Endothelial cell of umbilical vein (primary cell): ENCODE measurements at places on chromosomes 3 and 15. TPM values are rescaled to one million over a fixed set of nuclear protein-coding genes. Genes with fewer than 3 reads are reported as not detected.

GRCh38 chr3:23146163-23146562 is 57.0 kb upstream of the UBE2E2 start:
- no peak for DNase-seq

DNA sequence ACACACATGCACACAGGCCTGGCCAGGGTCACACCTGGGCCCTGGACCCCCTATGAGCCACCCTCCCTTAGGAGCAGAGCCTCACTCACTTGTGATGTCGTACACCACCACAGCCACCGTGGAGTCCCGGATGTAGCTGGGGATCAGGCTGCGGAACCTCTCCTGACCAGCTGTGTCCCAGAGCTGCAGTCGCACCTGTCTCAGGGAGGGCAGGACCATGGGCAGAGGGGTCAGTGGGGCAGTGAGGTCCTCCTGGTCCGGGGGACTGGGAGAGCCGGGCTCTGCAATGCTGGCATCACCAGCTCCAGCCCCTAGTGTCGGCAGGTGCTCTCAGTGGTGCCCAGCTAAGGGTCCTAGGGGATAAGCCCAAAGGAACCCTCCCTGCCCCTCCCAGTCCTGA is 35.6 kb downstream of the SRPRB start:
- DNase-seq = no peak

DNA sequence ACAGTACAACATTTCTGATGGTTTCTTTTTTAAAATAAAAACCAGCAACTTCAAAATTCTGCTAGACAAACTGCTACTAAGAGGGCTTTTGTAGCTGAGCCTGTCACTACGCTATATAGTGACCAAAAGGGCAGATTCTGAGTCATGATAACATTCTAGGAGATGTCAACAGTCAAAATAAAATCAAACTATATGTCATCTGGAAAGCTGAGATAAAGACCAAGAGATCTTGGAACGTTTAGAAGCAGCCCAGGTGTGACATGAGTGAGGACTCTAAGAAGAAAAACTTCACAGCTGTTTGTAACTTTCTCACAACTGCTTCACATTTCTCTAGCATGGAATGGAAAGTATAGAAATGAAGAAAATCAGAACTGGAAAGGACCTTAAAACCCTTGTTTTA is 84.6 kb downstream of the FILIP1L start:
- no peak for DNase-seq

DNA sequence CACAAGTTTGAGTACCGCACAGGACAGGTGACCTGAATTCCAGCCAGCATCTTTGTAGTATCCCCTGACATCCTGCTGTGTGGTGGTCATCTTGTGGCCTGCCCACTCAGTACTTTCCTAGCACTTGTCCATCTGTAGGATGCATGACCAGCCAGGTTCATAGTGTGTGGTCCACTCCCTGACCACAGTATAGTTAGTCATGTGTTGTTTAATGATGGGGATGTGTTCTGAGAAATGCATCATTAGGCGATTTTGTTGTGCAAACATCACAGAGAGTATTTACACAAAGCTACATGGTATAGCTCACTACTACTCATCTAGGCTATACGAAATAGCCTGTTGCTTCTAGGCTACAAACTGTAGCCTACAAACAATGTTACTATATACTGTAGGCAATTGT is 16.9 kb upstream of the RBPMS2 start:
- no peak for DNase-seq

DNA sequence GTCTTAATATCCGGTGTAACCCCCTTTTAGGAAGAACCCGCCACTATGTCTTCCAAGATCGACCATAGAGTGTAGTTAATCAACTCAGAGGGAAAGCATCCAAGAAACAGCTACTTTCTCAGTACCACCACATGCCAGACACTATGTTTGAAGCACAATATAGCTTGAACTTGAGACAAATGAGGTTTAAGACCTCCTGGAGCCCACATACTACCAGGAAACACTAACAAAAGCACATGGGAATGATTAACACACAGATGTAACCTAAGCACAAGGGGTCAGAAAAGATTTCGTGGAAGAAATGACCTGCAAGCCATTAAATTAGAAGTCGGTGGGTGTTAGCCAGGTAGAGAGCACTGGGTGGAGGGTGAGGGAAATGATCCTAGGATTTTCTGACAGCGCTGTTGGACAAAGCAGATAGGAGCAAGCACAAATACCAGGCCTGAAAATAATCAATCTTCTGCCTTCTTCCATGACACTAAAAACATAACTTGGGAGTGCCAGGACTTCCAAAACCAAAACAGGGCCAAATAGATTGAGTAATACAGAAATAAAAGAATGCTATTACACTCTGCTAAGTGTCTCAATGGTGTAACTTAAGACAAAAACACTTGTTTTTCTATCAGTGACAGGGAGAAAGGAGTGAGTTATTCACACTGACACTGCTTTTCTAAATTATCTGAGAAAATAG is 213.7 kb downstream of the FOXP1 start:
- peak; percentile 15 for DNase-seq

DNA sequence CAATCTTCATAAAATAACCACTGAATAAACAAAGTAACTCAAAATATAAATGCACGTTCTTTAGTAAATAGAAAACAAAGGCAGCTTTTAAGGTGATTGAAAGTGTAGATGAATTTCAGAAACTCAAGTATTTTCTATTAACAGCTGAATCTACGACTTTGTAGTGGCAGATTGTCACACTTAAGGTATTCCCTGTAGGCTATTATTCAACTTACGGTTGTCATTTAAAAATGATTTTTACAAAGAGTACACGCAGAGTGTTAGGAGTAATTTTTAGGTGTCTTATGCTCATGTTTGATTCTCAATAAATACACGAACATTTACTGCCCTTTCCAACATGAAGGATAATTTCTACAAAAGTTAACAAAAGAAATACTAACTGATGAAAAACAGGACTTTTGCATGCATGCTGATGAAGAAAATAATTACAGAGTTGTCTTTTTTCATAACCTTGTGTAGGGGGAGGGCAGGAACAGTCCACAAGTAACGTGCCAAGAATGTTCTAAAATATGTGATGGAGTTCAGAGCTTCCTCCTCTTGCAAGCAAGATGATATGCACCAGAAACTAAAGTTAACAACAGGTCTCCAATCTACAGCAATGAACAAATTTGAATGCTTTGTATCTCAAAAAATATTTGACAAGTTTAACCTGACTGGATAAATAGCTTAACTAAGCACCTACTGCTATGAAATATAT is 16.7 kb downstream of the DCBLD2 start:
- DNase-seq = peak; percentile 49

CHST2 gene
- total RNA-seq = 2.5 and 6.5 TPM in 2 replicates

RFTN1 gene
- 43.3 and 45.1 TPM in 2 replicates for total RNA-seq

POU1F1 gene
- not detected in 2 replicates for total RNA-seq

IL5RA gene
- total RNA-seq = not detected in 2 replicates
